ENCODE measurements at places on chromosomes 11 and 22.

GRCh38 chr11:113161711-113162591 is 152.4 kb upstream of the TTC12 start:
- no peak for DNase-seq

DNA sequence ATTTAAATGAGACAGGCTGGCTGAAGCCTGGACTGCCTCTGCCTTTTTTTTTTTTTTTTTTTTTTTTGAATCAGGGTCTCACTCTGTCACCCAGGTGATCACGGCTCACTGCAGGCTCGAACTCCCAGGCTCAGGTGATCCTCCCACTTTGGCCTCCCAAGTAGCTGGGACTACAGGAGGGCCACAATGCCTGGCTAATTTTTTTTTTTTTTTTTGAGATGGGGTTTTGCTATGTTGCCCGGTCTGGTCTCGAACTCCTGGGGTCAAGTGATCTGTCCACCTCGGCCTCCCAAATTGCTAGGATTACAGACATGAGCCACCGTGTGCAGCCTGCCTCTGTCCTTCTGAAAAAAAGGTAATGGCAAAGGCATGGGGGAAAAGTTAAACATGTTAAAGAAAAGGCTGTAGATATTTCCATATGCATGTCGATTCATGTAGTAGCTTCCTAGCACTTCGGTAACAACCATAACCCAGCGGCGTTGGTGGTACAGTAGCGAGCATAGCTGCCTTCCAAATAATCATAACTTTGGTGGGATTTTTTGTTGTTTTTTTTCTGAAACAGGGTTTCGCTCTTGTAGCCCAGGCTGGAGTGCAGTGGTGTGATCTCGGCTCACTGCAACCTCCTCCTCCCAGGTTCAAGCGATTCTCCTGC is 48.8 kb downstream of the MCHR1 start:
- no peak for DNase-seq

GRCh38 chr11:121657146-121657545 is 204.4 kb upstream of the SORL1-AS1 start:
- DNase-seq: no peak

DNA sequence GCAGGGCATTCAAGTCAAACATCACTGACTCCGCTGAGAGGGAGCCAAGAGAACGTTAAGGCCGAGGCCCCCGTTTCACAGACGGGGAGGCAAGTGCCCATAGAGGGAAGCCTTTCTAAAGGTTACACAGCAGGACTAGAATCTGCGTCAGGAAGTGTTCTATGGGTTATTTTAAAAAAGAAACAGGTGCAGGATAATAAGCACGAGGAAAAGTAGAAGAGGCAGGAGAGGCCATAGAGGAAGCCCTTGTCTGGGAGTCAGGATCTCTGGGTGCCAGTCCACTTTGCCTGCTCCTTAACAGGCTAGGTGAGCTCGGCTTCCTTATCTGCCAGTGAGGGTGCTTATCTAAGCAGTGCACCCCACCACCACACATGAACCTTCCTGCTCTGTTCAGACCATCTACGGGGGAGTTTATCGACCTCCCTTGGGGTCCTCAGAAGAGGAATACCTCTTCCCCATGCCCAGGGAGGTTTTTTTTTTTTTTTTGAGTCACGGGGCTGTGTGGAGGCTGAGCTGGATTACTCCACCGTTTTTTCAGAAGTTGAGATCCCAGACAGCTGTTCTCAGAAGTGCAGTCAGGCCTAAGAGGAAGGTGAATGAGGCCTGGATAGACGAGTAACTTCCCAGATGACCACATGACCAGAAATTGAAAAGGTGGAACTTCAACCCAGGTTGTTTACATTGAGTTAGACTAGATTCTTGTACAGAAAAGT is 1.2 kb upstream of the FCHSD2 start:
- no peak for DNase-seq

- no peak for DNase-seq
These were observed 138.6 kb upstream of the ARHGAP20 start for GRCh38 chr11:110850846-110851245.

DNA sequence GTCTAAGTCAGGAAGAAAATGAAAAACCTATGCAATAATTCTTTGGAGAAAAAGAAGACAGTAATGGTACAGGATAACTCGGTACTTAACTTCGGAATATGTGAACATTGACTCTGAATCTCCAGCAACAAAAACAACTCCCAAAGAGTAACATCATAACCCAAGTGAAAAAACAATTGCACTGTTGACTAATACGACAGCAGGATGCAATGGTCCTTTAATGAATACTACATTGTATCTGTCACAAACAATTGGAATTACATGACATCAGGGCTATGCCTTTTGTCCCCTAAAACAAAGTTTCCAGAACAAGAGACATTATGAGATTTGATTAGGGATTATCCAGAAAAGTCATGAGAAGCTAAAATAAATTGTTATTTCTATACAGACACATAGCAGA is 1065.9 kb downstream of the LRRC4C start:
- no peak for DNase-seq

GRCh38 chr11:130323452-130324450 is 9.0 kb upstream of the ZBTB44 start:
- DNase-seq: peak; percentile 38

DNA sequence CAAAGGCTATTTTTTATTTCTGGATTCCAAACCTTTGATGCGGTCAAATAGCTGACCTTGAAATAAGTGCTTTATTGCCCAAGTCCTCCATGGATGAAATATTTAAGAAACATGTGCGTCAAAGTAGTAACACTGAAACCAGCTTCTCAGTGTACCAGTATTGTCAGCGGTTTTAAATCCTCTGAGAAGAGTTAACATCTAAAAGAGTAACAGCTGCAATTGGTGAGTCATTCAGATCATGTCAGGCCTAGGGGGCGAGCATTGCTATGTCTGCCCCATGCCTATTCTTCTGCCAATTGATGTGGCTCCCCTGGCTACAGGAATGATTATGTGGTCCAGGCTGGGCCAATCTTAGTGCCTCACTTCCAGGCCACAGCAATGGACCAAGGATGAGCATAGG is 263.3 kb upstream of the SORL1-AS1 start:
- DNase-seq: peak; percentile 41

- no peak for DNase-seq
These were observed 25.4 kb downstream of the LARGE2 start for GRCh38 chr11:45947885-45948284.

- peak; percentile 55 for DNase-seq
These were observed 18.1 kb upstream of the INCENP start for GRCh38 chr11:62105667-62106191.

- no peak for DNase-seq
These were observed 13.6 kb downstream of the MAML2 start for GRCh38 chr11:96329419-96329818.
